ENCODE measurements at places on chromosomes 16 and 17.

DNA sequence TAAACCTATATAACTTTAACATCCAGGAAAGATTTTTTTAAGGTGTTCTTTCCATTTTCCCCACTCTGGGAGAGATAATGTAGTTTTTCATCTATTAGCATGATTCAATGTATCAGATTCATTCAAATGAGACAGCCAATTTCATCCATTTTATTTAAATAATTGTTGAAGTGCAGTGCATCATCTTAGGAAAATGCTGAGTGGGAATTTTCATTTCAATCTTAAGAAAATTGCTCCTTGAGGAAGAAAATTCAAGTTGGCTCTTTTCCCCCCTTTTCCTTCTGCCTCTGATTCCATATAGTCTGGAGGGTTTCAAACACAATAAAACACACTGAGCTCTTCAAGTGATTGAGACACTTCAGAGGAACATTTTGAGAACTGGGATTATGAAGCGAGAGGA is 3.4 kb upstream of the KCNJ16 start:
- DNase-seq, result no peak

DNA sequence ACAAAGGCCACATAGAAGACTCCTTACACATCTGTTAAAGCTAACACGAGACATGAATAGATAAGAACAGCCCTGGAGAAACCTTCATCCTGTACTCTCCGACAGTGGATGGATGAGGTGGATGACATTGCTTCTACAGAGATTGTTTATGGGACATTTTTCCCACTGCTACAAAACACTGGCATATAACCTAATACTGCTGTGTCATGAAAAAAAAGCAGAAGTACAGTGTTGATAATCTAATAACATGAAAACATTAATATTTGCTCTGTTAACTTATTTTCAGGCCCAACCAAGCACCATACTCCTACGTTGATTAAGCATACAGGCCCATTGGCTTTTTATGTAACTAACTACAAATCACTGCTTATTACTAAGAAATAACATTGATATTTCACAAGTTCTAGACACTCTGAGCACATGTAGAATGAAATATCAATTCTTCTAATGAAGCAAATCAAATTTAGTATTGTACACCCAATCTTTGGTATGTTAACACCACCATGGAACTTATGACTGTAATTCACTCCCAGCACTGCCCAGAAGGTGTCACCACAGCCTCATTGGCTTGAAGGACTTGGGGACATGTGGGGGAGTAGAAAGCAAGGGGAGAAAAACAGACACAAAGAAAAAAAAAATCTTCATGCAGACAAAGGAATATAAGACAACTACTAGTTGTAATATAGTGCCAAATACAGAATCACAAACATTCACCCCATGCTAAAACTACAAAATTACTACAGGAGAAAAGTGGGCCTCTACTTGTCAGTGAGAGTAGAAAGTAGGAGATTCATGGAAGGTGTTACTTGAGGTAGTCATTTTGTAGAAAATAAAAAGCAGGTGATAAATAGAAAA is 330.0 kb upstream of the PMFBP1 start:
- DNase-seq, result peak; percentile 72

- peak; percentile 84 for DNase-seq
Measured at GRCh38 chr17:32350666-32351418, 885 bp downstream of the ZNF207 start.

DNA sequence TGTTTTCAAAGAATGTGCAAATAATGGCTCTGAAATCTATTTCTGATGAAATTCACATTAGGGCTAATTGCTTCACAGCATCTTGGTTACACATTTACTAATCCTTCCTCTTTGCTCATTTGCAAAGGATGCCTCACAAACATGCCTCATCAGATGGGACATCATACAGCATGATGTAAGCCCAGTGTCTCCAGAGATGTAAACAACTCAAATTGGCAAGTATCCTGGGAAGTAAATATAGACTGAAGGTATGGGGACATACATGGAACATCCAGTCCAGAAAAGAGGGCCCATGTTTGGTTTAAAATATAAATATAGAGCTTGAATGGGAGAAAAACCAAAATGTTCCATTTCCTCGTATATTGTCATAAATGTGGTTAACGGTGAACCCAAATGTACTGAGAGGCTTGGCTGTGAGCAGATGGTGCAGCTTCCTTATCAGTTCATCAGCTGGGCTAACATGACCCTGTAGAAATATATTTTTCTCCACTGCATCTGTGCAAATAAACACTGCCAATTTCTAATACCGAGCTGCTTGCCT is 142.9 kb upstream of the NUDT7 start:
- DNase-seq, result no peak

- no peak for DNase-seq
Measured at GRCh38 chr17:38466346-38467315, 38.4 kb downstream of the ARHGAP23 start.

DNA sequence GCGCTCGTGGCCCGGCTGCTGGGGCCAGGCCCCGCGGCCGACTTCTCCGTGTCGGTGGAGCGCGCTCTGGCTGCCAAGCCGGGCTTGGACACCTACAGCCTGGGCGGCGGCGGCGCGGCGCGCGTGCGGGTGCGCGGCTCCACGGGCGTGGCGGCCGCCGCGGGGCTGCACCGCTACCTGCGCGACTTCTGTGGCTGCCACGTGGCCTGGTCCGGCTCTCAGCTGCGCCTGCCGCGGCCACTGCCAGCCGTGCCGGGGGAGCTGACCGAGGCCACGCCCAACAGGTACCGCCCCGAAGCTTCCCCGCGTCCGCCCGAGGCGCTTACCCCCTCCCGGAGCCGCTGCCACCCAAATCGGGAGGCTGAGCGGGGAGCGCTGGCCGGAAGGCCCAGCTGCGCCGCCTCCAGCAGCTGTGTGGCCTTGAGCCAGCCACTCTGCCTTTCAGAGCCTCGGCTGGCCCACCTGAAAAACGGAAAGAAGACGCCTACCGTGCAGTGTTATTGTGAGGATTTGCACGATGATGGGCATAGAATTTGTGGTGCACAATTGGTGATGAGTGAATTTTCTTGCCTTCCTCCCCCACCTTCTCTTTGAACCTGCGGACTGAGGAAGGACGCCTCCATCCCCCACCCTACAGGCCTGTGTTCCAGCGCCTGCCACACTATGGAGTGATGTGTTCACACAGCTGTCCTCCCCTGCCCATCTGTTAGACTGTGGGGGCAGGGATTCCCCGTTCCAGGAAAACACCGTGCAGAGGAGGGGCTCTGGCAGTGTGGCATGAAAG is 523 bp downstream of the NAGLU start:
- peak; percentile 88 for DNase-seq

GRCh38 chr17:83055911-83056582 is 23.4 kb upstream of the METRNL start:
- DNase-seq, result peak; percentile 82

GRCh38 chr16:88862968-88863367 is 3.5 kb downstream of the PABPN1L start:
- no peak for DNase-seq

DNA sequence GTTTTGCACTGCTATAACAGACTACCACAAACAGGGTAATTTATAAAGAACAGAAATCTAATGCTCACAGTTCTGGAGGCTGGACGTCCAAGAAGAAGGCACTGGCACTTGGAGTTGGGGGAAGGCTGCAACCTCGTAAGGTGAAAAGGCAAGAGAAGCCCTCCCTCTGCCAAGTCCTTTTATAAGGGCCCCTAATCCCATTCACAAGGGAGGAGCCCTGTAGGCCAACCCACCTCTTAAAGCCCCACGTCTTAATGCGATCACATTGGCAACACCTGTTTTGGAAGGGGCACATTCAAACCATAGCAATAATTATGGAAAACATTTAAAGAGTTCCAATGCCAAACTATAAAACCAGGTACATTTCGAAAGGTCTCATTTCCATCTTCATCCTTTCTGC is 5.2 kb downstream of the PKD1L3 start:
- DNase-seq, result no peak

GRCh38 chr17:31902693-31903092 is 1.2 kb upstream of the UTP6 start:
- DNase-seq, result no peak

DNA sequence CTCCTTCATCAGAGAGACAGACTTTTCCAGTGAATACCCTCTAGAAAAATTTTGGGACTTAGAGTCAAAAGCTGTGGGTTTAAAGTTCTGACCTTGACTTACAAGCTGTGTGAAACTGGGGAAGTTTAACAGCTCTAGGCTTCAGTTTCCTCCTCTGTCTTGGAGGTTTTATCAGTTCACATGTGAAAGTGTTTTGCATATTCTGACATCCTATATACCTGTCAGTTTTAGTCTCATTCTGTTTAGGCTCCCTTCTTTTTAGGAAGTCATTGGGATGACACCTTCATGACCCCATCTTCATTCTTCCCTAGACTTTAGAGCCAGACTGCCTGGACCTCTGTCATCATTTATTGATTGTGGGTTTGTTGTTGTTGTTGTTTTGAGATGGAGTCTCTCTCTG is 44.4 kb downstream of the YPEL2 start:
- no peak for DNase-seq

- no peak for DNase-seq
Measured at GRCh38 chr16:49543631-49543946, 170.0 kb downstream of the C16orf78 start.

DNA sequence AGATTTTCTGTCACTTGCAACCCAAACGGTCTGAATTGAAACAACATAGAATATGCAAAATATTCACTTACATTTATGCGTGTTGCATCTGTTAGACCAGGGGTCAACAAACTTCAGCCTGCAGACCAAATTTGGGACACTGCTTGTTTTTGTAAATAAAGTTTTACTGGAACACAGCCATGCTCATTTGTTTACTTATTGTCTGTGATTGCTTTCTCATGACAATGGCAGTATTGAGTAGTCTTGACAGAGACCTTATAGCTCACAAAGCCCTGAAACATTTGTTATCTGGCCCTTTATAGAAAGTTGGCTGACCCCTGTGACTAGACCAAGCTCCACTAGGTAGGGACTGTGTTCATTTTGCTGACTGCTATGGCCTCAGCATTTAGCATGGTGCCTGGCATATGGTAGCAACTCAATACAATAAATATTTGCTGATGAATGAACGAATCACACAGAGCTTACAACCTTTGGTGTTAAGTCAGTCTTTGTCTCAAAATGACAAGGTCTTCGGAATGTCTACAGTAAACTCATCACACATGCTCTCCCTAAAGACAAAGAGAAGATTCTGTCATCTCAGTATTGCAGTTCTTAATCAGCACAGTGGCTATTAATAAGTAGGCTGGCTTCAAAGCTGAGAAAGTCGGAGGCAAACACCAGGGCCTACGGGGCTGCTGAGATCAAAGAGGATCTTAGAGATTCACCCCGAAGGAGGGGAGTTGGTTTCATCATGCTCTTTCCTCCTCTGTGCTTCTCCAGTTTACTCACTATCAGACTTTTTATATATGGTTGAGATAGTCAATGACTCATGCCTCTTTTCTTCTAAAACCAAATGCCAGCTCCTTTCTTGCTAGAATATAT is 95.2 kb upstream of the AXIN2 start:
- DNase-seq, result no peak

GRCh38 chr17:61323003-61323908 is 76.4 kb upstream of the TBX2 start:
- DNase-seq, result no peak

DNA sequence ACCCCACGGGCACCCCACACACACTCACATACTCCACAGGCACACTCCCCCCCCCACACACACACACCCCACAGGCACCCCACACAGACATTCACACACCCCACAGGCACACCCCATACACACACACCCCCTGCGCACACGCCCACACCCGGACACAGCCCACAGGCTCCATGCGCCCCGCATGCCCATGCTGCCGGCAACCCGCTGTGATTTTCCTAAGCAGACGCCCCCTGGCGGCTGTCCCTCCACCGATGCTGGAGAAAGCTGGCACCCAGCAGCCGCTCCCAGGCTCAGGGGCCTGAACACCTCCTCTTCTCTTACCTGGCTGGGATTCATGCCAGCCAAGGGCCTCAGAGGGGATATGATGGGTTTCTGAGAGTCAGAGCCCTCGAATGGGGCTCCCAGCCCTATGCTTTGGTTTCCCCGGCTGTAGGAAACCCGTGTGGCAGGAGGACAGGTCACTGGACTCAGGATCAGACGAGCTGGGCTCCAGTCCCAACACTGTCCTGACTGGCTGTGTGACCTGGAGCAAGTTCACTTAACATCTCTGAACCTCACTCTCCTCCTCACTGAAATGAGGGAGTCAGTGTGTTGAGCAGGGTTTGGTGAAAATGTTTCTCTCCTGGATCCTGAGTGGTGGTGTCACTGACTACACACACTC is 19.6 kb upstream of the TNFRSF13B start:
- DNase-seq, result peak; percentile 67

DNA sequence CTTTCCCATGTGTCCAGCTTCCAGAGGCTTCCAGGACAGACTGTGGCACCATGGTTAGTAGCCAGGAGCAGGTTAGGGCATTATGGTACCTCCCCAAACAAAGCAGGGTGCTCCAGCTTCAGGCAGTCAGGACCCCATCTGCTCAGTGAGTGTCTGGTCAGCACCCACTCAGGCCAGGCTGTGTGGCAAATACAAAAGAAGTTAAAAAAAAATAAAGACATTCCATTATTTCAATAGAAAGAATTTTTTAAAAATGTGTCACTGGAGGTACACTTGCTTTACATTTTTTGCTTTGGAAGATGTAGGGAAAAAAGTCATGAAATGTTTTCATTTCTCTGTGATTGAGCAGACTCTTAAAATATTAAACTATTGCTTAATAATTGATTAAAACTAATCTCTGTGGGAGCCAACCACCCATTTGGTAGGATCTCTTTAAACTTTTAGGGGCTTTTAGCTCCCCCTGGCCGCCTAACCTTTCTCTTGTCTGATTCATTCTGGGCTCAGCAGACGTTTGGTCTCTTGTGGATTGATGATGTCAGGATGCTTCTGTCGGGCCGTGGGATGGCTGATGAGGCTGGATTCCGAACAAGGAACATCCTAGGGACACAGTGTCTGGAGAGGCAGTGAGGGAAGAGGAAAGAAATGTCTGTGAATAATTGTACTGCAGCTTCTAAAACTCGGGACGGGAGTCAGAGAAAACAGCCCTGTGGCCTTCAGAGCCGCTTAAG is 28.4 kb upstream of the NPTX1 start:
- no peak for DNase-seq
